EL (cell line): ENCODE measurements at places on chromosomes 3 and 15.

DNA sequence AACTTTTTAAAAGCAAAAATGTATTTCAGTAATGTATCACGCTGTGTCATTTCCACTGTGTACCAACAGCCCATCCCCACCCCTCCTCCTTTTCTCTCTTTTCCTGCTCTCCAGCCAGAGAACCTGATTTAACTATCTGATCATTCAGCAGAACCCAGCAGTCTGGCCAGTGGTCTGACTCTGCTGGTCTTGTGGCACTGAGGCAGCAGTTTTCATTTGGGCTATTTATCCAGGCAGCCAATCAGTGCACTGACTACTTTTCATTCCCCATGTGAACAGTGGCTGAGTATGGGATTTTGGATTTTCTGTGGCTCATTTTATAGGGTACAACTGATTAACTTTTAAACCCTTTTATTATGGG, 56.3 kb downstream of the GPR171 start:
- DNase-seq: no peak

DNA sequence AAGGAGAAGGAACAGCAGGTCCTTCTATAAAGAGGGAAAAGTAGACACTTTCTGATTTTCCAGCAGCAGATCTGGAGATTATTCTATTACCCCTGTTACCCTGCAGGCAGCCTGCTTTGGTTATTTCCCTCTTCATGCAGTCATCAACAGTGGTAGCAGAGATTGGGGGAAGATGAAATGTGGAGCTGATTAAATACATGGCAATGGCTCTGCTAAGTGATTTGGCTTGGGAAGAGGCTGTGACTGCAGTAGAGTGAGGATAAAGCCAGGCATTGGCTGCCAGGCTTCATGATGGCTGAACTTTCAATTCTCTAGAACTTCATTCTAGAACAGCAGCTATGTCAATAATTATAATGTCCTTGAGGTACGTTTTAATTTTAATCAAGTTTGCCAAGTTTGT, 29.1 kb downstream of the PTX3 start:
- no peak for DNase-seq

GRCh38 chr3:190810957-190811356, 51.5 kb downstream of the GMNC start:
- no peak for DNase-seq

- DNase-seq: no peak
Measured at GRCh38 chr3:43612419-43612818, 9.4 kb downstream of the ANO10 start.
